Eye (tissue), 1 donor: ENCODE measurements at places on chromosomes 5 and 9.
A peak's percentile ranks its signal among the peaks of the same experiment; 100 is the strongest.

GRCh38 chr9:134442085-134442474, 115.8 kb downstream of the RXRA start:
- DNase-seq = peak; percentile 64

DNA sequence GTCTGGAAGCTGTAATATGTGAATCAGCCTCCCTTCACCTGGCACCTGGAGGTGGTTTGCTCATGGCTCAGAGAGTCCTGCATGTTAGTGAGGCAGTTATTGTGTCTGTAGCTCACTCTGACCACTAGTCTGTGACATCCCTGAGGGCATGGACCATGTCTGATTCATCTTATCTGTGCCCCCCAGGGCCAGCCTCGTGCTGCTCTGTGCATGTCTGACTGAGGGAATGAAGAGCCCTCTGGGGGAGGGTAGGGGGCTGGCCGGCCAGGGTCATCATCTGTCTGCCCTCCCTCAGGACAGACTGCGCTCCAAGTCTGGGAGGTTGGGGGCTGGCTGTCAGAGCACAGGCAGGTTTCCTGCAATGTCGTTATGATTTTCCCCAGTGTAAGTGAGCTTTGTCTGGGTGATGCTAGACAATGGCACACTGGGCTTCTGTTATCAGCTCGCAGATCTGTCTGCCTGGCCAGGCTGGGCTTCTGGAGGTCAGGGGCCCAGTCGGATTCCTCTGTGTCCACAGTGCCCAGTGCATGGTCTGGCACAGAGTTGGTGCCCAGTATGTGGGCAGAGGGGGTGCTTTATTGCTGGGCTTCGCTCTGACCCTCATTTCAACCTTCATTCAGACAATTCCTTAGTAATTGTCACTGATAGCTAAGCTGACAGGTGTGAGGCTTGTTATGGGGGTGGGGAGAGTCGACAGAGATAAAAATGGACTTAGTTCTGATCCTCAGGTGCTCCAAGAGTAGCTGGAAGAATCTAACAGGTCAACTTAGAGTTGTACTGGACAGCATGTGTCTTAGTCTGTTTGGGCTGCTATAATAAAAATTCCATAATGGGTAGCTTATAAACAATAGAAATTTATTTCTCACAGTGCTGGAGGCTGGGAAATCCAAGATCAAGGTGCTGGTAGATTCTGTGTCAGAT, 85.7 kb upstream of the SHB start:
- peak; percentile 24 for DNase-seq

- no peak for DNase-seq
These were observed 23.3 kb upstream of the TGFBI start for GRCh38 chr5:136005476-136005875.

DNA sequence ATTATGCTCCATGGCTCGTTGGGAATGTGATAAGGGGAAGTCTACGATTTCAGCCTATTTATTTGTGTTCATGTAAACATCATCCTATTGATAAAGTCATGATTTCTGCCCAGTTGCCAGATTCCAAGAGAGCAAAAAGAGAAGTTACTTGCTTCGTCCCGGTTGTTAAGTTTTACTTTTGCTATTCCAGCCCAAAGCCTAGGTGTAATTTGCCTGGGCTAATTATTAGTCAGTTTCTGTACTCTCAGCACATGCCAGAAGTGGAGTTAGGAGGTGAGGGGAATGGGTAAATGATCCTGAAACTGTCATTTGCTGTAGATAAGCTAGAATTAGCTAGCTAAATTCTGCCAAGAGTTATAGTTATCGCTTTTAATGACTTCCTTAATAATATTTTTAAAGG, 4.5 kb upstream of the ANKH start:
- no peak for DNase-seq
